AG04449 (cell line): ENCODE measurements at places on chromosomes 6 and 20.
A peak's percentile ranks its signal among the peaks of the same experiment; 100 is the strongest.

- peak; percentile 7 for DNase-seq
Measured at GRCh38 chr20:44398335-44398734, 42.8 kb downstream of the HNF4A start.

DNA sequence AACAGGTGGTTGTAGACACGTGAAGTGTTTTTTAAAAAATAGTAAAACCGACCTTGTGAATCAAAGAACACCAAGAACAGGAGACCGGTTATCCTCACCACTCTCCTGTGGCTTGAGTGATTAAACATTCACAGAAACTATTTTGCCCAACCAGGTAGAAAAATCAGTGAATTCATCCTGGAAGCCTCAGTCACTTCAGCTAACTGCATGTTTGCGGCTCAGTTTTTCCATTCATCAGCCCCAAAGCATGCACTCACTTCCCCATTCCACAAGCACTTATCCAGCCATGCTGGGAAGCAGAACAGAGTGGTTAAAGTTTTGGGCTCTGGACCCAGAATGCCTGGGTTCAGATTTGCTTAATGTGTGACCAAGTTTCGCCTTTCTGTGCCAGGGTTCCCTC lies 2.4 kb downstream of the LRRN4 start:
- DNase-seq = peak; percentile 41

DNA sequence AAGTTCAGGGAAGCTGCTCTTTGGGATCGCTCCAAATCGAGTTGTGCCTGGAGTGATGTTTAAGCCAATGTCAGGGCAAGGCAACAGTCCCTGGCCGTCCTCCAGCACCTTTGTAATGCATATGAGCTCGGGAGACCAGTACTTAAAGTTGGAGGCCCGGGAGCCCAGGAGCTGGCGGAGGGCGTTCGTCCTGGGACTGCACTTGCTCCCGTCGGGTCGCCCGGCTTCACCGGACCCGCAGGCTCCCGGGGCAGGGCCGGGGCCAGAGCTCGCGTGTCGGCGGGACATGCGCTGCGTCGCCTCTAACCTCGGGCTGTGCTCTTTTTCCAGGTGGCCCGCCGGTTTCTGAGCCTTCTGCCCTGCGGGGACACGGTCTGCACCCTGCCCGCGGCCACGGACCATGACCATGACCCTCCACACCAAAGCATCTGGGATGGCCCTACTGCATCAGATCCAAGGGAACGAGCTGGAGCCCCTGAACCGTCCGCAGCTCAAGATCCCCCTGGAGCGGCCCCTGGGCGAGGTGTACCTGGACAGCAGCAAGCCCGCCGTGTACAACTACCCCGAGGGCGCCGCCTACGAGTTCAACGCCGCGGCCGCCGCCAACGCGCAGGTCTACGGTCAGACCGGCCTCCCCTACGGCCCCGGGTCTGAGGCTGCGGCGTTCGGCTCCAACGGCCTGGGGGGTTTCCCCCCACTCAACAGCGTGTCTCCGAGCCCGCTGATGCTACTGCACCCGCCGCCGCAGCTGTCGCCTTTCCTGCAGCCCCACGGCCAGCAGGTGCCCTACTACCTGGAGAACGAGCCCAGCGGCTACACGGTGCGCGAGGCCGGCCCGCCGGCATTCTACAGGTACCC lies at the start of gene ESR1:
Gene ESR1 (plus strand): TSS at position 170 of the 858 bp plus-strand sequence. CDS start 231 bp downstream, at position 401.
- no peak for DNase-seq

DNA sequence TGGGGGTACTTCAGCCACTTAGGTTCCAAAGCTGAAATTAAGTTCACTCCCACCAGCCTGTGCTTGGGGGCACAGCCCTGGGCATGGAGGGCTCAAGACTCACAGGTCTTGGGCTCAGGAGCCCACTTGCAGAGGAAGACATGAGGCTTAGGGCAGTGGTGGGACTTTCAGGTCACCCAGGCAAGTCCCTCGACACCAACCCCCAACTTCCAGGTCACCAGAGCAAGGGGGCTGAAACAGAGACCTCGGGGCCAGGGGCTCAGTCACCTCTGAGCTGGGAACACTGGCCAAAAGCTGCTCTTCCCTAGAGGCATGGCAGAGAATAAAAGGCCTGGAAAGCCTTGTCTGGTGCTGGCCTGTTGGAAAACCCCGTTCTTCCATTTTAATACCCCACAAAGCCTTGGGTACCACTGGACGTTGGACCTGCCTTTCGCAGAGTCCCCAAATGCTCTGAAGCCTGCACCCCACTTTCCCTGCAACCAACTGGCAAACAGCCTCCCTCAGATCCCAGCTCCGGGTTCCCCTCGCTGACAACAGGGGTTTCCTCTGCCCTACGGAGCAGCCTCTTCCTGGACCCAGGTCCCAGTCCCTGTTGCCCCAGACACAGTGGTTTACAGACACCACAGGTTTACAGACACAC lies 160.9 kb upstream of the PMEPA1 start:
- DNase-seq = no peak

DNA sequence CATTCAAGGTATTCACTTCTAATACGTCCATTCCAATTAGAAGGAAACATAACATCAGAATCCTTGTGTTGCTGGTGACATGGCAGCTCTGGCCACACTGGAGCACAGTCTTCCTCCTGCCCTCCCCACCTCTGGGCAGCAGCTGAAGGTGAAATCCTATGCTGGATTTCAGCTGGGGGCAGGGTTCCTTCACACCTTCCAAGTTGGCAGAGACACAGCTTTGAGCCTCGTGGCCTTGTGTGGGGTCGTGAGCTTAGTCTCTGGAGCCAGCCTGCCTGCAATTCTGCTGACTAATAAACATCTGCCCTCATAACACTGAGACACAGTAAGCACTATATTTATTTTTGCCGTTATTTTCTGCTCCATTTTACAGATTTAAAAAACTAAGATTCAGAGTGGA lies 218.9 kb upstream of the RIN2 start:
- no peak for DNase-seq

GRCh38 chr20:25204550-25205276 lies 9.2 kb downstream of the ENTPD6 start:
- no peak for DNase-seq

GRCh38 chr20:14555676-14556075 lies 218.3 kb upstream of the FLRT3 start:
- no peak for DNase-seq

DNA sequence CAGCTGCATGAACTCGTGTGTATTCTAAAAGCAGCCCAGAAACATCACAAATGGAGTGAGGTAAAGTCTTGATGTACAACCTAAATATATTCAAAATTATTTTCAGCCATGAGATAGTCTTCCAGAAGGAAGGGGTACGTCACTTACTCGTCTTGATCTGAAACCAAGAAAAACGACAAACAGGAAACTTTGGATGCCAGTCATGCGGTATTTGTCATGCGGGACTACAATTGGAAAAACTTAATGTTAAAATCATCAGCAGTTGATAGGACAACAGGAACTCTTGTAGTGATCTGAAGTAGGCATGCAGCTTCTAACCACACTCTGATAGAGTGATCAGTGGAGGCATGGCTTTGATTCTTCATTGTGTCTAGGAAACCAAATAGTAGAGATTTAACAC lies 29.7 kb downstream of the FAM217A start:
- no peak for DNase-seq

DNA sequence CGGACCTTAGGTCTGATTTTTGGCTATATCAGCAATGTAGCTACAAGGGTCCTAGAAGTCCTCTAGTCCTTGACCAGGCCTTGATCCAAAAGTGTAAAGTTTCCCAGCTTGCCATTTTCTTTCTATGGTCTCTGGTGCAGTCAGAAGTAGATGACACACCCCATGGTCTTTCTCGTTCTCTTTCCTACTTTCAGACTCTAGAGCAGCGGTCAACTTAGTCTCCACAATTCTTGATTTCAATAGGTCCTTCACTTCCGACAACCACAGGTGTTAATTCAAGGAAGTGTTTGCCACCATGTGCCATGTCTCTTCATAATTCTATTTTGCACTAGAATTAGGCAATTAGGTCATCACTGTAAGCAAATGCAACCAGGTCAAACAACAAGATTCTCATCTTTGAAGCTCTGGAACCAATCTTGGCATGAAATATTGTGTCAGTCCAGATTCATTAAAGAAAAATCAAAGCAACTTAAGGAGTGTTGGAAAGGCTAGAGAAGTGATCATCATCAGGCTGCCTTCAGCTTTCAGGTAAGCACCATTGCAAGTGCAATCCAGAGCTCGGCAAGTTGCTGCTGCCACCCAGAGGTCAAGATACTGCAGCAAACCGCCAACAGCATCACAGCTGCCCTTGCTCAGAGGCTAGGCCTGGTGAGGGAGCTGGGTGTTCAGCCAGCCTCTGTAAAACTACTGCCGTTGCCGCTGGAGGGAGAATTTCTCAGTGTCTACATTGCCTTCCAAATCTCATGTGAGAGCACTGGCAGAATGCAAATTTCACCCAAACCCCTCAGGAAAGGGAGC lies 5.6 kb upstream of the SYNE1 start:
- DNase-seq = no peak

DNA sequence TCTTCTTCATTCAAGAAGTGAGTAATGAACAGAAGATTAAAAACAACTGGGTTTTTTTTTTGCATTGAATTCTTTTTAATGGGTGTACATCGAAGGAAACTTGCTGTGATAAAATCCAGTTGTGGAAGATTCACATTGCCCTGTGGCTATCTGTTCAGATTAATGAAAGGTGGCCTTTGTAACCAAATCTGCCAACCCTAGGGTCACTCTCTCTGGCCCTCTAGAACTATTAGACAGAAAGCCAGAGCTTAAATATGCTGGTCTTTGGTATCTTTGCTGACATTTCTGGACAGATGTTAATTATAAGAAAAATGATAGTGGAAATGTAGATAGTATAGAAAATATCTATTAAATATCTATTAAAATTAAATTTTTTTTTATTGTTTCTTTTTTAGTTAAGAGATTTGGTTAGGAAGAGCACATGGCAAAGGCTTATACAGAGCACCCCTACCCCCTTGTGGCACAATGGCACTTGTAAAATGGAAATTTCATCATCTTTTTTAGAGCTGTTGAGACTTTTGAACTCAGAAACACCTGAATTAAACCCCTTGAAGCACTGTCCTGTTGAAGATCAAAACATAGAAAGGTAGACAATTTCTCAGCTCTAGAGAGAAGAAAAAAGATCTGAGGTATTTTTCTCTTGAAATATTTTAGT lies 572.5 kb downstream of the PKHD1 start:
- DNase-seq = no peak

GRCh38 chr20:10080574-10080973 lies 45.8 kb downstream of the ANKEF1 start:
- DNase-seq = no peak

DNA sequence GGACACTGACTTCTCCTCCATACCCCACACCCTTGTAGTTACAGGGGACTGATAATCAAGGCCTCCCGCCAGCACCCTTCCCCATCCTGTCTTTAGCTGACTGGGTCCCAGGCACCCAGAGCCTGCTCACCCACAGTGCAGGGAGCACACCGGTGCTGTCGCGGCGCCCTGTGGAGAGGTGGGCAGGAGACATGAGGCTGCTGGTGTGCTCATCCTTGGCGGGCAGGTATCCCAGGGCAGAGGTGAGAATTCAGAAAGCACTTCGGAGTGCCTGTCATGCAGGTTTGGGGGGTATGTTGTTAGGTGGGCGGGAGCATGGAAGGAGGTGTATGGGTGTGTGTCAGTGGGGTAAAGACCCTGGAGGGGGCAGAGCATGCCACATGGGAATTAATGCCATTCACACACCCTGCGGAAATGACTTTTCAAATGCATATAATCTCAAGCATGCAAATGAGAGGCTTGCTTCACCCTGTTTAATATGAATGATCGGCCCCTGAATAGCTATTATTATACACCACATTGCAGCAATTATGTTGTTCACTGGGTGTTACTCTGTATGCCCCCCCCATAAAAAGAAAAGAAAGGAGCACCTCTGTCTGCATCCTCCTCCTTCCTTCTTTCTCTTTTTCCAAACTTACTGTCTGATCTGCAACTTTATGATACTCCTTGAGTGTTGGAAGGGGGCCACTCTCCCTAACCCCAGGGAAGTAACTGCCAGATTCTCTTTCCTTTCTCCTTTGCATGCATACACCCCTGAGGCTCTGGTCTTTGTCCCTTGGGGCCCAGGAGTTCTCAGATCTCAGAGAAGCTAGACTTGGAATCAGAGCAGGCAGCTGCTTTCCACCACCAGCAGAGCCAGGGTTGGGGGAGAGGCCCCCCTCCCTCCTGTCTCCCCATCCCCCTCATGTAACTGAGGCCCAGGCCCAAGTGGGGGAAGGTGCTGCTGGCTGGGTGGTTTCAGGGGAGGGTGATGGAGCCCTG lies 16.0 kb downstream of the FOXP4 start:
- no peak for DNase-seq

- DNase-seq = no peak
Measured at GRCh38 chr6:167570460-167571400, 245.8 kb downstream of the TTLL2 start.

DNA sequence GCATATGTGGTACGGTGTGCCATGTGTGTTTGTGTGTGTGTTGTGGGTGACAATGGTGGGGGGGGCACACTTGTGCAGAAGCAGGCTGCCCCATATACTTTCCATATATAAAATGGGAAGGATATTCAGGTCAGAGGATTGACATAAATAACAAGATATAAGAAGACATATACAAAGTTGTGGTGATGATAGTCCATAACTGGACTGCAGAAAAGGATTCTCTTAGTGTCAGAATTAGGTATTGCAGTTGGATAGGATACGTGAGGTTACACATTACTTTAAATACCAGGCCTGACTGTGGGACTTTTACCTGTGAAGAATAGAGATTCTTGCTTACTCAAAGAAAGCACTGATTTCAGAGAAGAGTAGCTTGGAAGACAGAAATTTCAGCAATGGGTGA lies 1260.3 kb downstream of the EPHA7 start:
- DNase-seq = no peak

DNA sequence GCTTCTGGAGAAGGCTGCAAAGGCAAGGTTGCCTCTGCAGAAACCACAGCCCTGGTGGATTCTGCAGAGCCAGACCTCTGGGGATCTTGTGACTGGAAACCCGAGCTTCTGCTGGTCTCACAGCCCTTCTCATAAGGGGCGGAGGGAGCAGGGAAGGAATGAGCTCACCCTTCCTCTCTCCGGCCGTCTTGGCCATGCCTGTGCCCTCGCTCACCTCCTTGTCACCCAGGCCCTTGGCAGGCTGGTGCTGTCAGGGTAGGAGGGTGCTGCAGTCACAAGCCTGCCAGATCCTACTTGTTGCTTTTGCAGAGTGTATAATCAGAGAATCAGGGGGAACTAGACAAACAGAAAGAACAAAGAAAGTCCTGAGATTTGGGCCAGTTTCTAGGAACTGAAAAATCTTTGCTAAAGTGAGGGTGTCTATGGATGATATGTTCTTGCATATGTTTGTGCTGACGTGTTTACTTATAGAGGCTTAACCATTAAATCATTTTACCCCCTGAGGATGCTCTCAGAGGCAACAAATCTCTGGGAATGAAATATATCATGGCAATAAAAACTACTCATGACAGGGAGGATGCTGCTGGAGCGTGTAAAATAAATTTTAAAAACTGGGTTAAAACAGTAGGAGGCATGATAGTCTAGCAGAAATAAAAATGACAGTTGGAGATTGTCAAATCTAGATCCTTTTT lies 244.9 kb upstream of the SOX4 start:
- DNase-seq = no peak

DNA sequence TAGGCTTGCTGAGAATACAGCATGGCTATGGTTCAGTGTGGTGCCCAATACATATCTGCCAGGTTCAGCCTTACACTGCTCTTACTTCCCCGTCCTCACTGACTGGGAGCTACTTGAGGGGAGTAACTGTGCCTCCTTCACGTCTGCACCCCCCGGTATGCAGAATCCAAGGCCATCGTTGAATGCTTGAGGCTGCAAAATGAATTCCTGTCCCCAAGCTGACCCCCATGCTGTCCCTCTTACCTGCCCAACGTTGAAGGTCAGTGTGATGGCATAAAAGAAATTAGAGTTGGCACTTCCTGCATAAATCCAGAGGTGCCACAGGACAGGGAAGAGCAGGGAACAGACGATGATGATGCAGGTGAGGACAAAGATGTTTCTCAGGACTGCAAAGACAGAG lies 16.3 kb downstream of the MAP1LC3A start:
- DNase-seq = no peak
